ENCODE measurements at places on chromosomes 4 and X.
A peak's percentile ranks its signal among the peaks of the same experiment; 100 is the strongest.

DNA sequence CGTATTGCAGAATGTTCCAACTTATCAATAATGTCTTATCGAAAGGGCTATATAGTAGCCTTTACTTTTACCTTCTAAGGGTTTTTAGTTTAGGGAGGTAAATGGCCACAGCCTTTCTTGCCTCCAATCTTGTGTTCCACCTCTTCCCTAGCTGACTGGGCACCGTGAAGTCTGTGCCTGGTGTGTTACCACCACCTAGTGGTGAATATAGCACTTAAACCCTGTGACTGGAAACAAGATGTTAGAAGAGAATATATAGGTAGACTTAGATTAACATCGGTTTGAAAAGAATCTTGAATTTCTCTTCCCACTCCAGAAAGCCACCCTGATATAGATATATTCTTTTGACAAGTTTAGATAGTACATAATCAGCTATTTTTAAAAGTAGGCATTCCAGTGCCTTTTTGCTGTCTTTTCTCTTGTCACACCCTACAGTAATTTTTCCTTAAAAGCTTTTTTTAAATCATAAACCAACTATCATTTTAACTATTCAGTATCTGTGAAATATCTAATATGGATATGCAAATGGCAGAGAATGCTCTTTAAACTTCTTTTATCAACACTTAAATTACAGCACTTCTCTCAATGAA lies 27.8 kb upstream of the ADH7 start:
- DNase-seq: peak; percentile 68

DNA sequence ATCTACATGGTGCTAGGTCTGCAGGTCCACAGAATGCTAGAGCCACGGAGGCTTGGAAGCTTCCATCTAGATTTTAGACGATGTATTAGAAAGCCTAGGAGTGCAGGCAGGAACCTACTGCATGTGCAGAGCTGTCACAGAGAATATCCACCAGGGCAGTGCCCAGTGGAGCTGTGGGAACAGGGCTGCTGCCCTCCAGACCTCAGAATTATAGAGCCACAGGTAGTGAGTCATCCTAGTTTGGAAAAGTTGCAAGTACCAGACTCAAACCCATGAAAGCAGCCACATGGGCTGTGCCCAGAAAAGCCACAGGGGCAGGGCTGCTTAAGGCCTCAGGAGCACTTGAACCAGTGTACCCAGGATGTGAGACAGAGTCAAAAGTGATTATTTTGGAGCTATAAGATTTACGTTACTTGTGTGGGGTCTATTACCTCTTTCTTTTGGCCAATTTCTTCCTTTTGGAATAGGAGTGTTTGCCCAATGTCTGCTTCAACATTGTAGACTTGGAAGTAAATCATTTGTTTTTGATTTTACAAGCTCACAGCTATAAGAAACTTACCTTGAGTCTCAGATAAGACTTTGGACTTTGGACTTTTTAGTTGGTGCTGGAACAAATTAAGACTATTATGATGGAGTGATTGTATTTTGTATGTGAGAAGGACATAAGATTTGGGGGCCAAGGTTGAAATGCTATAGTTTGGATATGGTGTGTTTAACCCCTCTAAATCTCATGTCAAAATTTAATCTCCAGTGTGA lies 143.5 kb upstream of the CHRDL1 start:
- no peak for DNase-seq

GRCh38 chrX:115901241-115901640 lies 269.3 kb upstream of the AGTR2 start:
- no peak for DNase-seq

GRCh38 chrX:150352581-150352980 lies 10.5 kb upstream of the MAMLD1 start:
- DNase-seq: no peak

DNA sequence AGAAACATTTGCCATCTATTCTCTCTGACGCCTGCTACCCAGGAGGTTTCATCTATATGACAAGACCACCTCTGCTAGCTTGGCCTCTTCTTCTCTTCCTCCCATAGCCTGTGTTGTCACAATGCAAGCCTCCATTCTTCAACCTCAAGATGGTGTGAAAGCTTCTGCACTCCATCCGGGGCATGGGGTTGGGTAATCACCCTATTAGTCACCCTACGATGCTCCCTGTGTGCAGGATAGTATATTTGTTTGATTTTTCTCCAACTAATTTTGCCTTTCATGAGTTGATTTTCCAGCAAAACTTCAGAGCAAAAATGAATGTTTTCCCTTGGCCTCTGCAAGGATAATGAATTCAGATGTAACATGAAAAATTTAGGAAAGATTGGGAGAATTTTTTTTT lies 128.0 kb upstream of the STS start:
- DNase-seq: no peak

DNA sequence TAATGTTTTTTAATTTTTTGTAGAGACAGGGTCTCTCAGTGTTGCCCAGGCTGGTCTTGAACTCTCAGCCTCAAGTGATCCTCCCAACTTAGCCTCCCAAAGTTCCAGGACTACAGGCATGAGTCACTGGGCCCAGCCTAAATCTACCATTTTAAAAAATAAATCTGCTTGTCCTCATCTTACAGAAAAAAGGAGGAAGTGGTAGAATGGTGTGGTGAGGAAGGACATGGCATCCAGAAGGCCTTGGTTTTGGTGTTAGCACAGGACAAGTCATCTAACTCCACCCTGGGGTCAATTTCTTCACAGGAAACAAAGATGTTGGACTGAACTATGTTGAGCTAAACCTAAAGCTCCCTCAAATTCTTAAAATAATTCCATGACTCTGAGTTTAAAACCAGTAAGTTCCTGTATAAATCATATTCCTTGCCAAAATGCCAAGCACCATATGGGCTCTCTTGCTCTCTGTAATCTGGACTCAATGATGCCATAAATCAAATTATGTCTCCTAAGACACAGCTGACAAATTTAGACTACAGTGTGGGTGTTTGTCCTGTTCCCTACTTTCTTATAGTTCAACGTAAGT lies 253.9 kb upstream of the NOCT start:
- DNase-seq: no peak

- DNase-seq: no peak
These were observed 157.1 kb downstream of the AMELX start for GRCh38 chrX:11450354-11450753.

- no peak for DNase-seq
These were observed 78.8 kb downstream of the WFS1 start for GRCh38 chr4:6348408-6348807.

- no peak for DNase-seq
These were observed 91.3 kb downstream of the SRPX start for GRCh38 chrX:38129366-38129765.

- DNase-seq: peak; percentile 45
These were observed 7.9 kb downstream of the TRIM2 start for GRCh38 chr4:153211986-153212728.

GRCh38 chrX:16586377-16587112 lies 63.4 kb upstream of the S100G start:
- DNase-seq: no peak

DNA sequence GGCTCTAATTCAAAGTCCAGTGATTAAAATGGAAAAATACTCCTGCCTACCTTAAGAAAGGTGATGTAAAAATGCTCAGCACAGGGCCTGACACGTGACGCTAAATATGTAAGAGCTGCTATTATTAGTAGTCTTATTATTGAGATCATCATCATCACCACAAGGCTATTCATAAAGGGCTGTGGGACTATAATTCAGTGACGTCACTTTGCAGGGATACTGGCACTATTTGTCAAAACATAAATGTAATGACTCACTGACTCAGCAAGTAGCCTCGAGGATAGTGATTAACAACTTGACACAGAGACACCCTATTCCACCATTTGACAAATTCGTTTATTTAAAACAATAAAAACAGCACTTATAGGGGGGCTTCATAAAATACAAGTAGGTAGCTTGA lies 258.9 kb downstream of the SPANXN1 start:
- DNase-seq: no peak

GRCh38 chr4:610411-611261 lies 14.7 kb upstream of the PDE6B start:
- DNase-seq: no peak

DNA sequence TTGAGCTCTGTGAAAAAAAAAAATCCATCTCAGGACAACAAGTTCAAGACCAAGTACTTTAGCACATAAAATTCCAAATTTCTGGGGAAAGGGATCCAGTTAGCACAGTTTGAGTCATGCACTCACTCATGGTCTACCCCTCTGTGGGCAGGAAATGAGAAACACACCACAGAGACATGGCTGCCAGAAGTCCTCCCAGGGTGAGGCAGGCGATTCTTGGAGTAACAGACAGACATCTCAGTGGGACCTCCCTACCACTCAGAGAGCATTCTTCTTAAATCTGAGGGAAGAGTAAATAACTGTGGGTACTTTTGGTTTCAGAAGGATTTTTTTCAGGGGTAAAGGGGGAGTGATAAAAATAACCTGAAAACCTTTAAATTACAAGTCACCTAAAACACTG lies 14.1 kb downstream of the CXCL1 start:
- DNase-seq: peak; percentile 63

DNA sequence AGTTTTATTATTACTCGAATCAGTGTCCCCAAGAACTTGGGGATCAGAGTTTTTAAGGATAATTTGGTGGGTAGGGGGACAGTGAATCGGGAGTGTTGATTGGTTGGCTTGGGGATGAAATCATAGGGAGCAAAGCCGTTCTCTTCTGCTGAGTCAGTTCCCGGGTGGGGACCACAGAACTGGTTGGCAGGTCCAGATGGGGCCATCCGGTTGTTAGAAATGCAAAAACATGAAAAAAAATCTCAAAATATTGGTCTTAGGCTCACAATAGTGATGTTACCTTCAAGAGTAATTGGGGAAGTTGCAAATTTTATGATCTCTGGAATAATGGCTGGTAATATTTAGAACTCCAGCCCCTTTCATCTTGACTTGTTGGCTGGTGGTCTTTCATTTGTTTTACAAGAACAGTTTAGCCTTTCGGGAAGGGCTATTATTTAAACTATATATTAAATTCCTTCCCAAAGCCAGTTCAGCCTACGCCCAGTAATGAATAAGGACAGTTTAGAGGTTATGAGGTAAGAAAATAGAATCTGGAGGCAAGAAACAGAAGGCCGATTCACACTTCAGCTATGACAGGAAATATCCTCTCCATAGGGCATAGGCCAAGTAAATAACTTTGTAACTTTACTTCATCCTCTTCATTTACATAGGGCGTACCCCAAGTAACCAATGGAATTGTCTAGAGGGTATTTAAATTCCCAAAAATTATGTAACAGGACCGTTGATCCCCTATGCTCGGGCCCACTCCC lies 164.1 kb upstream of the STS start:
- no peak for DNase-seq

- DNase-seq: peak; percentile 43
These were observed 12.4 kb downstream of the SH3KBP1 start for GRCh38 chrX:19875050-19875431.

GRCh38 chr4:189001971-189002450 lies 862.8 kb downstream of the TRIML1 start:
- no peak for DNase-seq

- no peak for DNase-seq
These were observed 358.6 kb upstream of the NOCT start for GRCh38 chr4:138656990-138657389.

DNA sequence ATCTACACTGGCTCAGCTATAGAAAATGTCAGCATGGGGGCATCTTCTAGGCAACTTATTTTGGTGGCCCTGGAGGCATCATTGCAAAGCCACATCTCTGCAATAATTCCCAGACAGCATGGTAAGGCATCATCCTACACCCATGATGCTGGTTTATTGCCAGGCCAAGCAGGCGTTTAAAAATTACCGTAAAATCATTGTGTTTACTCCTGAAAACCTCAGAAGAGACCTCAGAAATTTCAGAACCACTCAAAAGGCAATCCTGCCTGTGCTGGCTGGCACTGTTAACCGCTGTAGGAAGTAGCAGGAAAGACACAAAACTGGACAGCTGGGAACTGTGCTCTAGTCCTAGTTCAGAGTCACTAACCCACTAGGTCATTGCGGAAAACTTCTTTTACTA lies 63.2 kb downstream of the MID1 start:
- DNase-seq: no peak

GRCh38 chr4:125719987-125720386 lies 405.2 kb downstream of the FAT4 start:
- no peak for DNase-seq

- no peak for DNase-seq
These were observed 191.2 kb upstream of the BMP3 start for GRCh38 chr4:80839281-80839680.

GRCh38 chrX:109472939-109473735 lies 8.7 kb downstream of the GUCY2F start:
- DNase-seq: peak; percentile 60

DNA sequence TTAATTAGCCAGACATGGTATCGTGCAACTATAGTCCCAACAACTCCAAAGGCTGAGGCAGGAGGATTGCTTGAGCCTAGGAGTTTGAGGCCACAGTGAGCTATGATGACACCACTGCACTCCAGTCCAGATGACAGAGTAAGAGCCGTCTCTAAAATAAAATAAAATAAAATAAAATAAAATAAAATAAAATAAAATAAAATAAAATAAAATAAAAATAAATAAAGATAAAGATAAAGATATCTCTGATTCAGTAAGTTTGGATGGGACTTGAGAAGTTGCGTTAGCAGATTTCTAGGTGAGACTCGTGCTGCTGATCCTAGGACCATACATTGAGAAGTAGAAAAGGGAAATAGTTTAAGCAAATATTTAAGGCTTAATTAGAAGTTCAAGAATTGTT lies 254.8 kb upstream of the FAM241A start:
- no peak for DNase-seq

DNA sequence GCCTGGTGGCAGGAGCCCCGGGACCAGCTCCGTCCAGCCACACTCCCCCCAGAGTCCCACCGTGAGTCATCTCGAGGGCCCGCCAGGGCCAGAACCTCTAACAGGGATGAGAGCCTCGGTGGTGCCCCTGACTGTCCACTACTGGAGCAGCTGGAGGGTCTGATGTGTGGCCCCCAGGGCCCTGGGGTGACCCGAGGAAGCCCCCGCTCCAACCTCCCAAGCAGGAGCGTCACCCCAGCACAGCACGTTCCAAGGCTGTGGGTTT lies 135.9 kb upstream of the NKX1-1 start:
- DNase-seq: no peak

DNA sequence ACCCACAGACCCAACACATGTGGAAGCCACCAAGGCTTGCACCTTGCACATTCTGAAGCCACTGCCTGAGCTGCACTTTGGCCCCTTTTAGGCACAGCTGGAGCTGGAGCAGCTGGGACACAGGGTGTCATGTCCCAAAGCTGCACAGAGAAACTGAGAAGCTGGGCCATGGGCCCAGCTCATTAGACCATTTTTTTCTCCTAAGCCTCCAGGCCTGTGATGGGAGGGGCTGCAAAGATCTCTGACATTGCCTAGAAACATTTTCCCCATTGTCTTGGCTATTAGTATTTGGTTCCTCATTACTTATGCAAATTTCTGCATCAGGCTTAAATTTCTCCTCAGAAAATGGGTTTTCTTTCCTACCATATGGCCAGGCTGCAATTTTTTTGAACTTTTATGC lies 447.4 kb upstream of the HS3ST1 start:
- no peak for DNase-seq

- DNase-seq: no peak
These were observed 78.9 kb upstream of the UNC5C start for GRCh38 chr4:95627709-95628108.

GRCh38 chr4:67344594-67345380 lies 200.5 kb downstream of the CENPC start:
- DNase-seq: no peak

GRCh38 chr4:101670370-101670769 lies 120.2 kb upstream of the BANK1 start:
- DNase-seq: no peak
